ENCODE measurements at places on chromosomes 5 and 9. TPM values are rescaled to one million over a fixed set of nuclear protein-coding genes. Genes with fewer than 3 reads are reported as not detected.

DNA sequence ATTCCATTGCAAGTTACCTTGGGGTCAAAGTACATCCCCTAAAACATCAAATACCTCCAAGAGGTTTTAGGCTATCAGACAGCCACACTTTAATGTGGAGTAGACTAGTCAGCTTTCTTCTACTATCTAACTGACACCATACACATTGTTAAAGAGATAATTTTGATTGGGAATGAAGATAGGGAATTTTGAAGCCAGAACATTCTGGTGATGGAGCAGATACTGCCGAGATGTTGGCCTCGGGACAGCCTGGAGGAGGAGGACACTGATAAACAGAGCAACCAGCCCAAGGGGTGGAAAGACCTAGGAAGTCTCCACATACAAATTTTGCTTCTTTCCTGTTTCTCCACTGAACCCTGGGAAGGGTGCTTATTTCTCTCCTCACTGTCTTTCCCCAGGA, 14.9 kb downstream of the TJP2 start:
- no peak for DNase-seq

- DNase-seq = no peak
Observed at GRCh38 chr5:116864157-116864837, 289.7 kb upstream of the SEMA6A start.

DNA sequence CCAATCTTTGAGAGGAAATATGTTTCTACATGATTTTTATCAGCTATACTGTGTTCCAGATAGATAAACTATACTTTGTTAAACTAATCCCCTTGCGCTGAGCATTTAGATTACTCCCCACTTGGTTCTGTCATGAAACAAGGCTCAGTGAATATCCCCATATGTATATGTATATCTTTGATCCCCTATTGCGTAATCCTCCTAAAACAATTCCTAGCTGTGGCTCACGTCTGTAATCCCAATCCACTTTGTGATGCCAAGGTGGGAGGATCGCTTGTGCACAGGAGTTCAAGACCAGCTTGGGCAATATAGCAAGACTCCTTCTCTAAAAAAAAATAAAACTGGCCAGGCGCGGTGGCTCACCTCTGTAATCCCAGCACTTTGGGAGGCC, 2.7 kb downstream of the PHYHD1 start:
- DNase-seq = no peak

- DNase-seq = peak; percentile 27
Observed at GRCh38 chr9:131473198-131473885, 29.4 kb upstream of the POMT1 start.

DNA sequence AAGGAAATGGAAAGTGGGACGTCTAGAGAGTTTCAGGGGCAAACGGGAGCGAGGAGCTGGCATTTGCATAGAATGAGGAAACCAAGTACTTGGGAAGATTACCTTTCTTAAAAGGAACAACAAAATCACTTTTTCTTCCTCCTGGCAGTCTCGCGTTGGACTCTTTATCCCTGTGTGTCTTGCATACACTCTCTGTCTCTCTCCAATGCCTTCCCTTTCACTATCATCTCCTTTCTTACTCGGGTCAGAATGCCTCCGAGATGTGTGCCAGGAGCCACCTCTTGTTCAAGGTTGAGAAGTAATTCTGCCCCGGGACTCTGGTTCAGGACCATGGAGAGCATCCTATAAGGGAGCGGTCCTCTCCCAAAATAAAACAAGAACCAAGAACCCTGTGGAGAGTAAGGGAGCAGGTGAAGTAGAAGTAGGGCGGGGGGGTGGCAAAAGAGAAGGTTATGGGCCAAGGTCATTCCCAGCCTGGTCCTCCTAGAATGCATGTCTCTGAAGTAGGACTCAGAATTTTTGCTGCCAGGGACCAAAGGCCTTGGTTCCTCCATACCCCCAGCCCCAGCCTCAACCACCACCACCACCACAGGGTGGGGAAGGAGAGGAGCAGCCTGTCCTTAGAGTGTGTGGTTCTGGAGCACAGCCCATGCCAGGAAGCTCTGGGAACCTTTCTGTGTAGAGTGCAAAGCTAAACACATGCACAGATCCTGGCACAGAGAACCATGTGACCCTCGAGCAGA, 72.1 kb upstream of the ARAP3 start:
- peak; percentile 53 for DNase-seq

The CYLC2 gene
- polyA plus RNA-seq = not detected

The PCDHA13 gene
- polyA plus RNA-seq = 0.03 TPM

The LCN10 gene
- polyA plus RNA-seq = 1.1 TPM
